ENCODE measurements at places on chromosomes 2 and 18. TPM values are rescaled to one million over a fixed set of nuclear protein-coding genes. Genes with fewer than 3 reads are reported as not detected.
A peak's percentile ranks its signal among the peaks of the same experiment; 100 is the strongest.

- DNase-seq: peak; percentile 22
- H3K27ac ChIP-seq: peak overlapping the region; percentile 10
- no peaks in the 10 kb centered on the region for H3K27me3 ChIP-seq
- H3K4me3 ChIP-seq: no peak overlapping the region
Observed at GRCh38 chr2:46954951-46955571, 39.5 kb upstream of the MCFD2 start.

- no peak overlapping the region for H3K4me3 ChIP-seq
- no peaks in the 10 kb centered on the region for H3K4me1 ChIP-seq
- H3K27me3 ChIP-seq: no peaks in the 10 kb centered on the region
Observed at GRCh38 chr2:108776475-108776874, 10.1 kb upstream of the CCDC138 start.

RTP5 gene
- 0.14 TPM for total RNA-seq

VWA3B gene
- total RNA-seq: 4.0 TPM

GRCh38 chr2:200756618-200757321 lies 54.9 kb upstream of the BZW1 start:
- H3K27me3 ChIP-seq: no peaks in the 10 kb centered on the region
- H3K36me3 ChIP-seq: no peaks in the 10 kb centered on the region
- DNase-seq: no peak
- no peak overlapping the region for H3K27ac ChIP-seq
